T-helper 9 cell (primary cell): ENCODE measurements at places on chromosomes 3 and 15.
A peak's percentile ranks its signal among the peaks of the same experiment; 100 is the strongest.

DNA sequence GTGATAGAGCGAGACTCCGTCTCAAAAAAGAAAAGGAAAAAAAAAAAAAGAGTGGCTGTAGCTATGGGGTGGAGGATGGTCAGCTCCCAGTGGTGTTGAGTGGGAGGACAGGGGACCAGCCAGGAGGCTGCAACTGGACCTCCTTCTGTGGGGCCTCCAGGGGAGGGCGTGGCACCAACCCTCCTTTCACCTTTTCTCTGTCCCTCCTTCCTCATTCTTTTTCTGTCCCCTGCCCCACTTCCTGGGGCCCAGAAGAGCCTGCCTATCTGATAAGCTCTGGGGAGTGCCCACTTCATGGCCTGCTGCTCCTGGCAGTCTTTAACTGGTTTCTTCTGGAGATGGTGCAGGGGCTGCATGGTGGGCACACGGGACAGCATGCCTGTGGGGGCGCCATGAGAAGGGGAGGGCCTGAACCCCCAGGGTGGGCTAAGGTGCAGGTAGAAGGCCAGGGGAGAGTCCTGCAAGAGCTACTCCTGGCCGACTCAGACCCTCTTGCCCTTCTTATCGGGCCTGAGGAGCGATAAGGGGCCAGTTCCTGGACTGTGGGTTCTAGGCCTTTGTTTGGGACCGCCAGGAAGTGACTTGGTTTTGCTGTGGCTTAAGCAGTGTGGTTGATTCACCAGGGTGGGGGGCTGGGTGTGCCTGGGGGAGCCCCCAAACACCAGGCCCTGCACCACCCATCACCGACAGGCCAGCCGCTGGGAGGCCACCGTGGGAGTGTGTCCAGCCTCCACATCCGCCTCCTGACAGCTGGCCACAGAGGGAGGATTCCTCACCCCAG is 49.4 kb upstream of the FLNB start:
- no peak for DNase-seq

- peak; percentile 40 for DNase-seq
These were observed at the start of gene HAPLN3 for GRCh38 chr15:88894819-88895767. TSS of gene HAPLN3 (minus strand) at chr15:88895544. CDS start at chr15:88887298, 8,246 bp downstream.

- DNase-seq: no peak
These were observed 100.9 kb upstream of the ROBO2 start for GRCh38 chr3:76938962-76939361.

- no peak for DNase-seq
These were observed 300.4 kb downstream of the SV2B start for GRCh38 chr15:91400481-91400880.

GRCh38 chr3:113812854-113813253 is 25.7 kb upstream of the GRAMD1C start:
- no peak for DNase-seq

DNA sequence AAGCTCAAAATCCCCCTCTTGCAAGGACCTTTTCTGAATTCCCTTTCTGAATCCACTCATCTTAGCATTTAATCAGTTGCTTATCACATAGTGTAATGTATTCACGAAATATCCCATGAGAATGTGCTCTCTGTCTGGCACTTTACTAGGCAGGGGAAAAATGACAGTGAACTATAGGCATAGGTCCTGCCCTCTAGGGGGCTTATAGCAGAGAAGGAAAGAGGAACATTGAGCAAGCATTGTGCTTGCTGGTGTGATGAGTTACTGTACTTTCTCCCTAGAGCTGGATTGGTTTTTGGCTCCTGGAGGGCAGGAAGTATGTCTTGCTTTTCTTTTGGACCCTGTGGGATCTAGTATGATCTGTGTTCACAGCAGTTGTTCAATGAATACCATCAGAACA is 26.5 kb downstream of the DUOX2 start:
- DNase-seq: no peak

DNA sequence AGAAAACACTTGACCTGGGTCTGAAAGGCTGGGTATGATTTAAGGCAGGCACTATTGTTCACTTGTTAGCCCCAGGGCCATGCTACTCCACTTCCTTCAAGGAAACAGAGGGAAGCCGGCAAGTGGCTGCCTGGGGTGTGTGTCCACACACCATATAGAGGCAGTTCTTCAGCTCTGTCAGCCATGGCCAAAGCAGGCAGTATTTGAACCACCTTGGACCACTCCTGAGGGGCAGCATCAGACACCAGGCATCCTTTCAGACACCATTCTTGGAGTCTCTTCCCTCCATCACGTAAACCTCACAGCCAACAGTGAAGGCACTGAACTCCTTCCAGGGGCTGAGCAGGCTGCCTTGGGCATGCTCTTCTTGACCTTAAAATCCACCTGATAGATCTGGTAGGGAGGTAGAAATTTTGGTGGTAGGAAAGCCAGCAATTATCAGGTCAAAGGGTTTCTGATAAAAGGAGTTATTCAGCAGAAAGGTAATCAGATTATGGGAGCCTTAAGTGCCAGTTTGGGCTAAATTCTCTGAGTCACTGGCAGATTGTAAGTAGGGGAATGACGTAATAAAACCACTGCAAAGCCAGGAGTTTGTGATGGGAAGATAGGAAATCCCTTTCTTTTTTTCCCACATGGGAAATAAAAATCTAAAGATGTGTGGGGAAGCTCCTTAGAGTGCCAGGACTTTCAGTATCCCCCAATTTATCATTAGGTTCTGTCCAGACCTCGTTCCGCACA is 20.2 kb downstream of the TGFBR2 start:
- no peak for DNase-seq

- no peak for DNase-seq
These were observed 725.5 kb upstream of the ARRDC4 start for GRCh38 chr15:97234851-97235610.

DNA sequence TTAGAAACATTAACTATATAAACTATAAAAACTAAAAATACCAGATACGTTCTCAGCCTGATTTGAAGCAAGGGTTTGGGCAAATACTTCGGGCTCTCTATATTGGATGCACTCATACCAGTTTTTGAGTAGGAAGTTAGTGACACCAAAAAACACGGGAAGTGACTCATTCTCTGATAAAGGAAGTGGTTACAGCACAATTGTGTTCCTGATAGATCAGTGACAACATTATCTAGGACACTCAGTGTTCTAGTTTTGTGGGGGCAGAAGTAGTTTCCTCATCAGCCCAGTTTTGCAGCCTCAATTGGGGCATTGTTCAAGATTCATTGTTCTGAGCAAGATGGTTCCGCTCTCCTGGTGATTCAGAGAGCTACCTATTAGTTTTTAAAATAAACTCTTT is 469.6 kb upstream of the DPPA4 start:
- peak; percentile 4 for DNase-seq

GRCh38 chr3:170132335-170132734 is 49.2 kb downstream of the PHC3 start:
- no peak for DNase-seq

DNA sequence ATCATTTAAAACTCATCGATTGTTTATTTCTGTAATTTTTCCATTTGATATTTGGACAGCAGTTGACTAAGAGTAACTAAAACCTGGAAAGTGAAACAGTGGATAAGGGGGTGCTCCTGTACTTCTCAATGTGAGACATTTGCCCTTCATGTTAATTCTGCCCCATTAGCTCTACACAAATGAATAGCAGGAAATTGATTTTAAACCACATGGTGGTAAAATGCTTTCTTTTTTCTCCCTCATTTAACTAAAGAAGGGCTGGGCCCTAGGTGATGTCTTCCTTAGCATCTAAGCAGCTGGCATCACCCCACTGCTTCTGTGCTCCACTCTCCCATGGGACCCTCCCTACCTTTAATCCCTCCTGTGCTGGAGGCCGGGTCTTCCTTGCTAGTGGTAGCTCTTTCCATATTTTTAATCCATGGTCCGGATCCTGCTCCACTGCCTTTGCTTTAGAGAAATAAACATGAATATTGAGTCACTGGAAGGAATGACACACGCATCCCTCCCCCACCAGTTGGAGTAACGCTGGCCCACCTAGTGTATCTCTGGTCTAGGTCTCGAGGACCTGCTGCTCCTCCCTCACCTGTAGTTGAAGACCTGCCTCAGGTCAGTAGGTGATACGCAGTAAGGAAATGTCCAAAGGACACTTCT is 30.2 kb upstream of the LAMP3 start:
- DNase-seq: no peak

DNA sequence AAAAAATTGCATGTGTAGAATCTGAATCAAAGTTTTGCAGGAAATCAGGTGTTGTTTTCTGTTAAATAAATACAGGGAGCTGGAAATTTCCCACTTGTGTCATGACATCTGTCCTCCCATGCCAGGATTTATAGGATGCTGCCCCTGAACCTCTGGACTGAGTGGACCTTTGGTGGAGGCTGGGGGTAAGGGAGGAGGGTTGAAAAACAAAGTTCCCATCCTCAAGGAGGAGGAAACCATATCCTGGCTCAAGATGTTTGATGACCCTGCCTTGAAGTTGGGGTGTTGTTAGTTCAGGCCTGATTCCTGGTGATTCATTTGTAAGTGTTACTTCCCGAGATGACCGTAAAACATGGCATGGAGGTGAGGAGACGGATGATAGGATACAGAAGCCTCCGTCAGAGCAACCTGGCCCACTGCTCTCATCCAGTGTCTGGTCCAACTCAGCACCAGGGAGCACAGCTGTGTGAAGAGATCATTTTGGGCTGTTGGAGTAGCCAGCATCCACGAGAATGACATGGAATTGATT is 223.6 kb downstream of the CACNA2D3 start:
- DNase-seq: no peak

GRCh38 chr15:96320107-96320506 is 10.4 kb upstream of the NR2F2 start:
- DNase-seq: no peak

GRCh38 chr3:16378920-16379319 is 113.9 kb downstream of the OXNAD1 start:
- DNase-seq: no peak

- no peak for DNase-seq
These were observed 473 bp downstream of the FHIT start for GRCh38 chr3:61250784-61251173.

GRCh38 chr3:173711619-173712018 is 314.1 kb downstream of the NLGN1 start:
- DNase-seq: no peak

- no peak for DNase-seq
These were observed 35.9 kb upstream of the CMSS1 start for GRCh38 chr3:99781761-99782160.

GRCh38 chr15:49044002-49044401 is 2.2 kb downstream of the SECISBP2L start:
- DNase-seq: no peak

- no peak for DNase-seq
These were observed 158.6 kb downstream of the THSD4 start for GRCh38 chr15:71273731-71274447.

DNA sequence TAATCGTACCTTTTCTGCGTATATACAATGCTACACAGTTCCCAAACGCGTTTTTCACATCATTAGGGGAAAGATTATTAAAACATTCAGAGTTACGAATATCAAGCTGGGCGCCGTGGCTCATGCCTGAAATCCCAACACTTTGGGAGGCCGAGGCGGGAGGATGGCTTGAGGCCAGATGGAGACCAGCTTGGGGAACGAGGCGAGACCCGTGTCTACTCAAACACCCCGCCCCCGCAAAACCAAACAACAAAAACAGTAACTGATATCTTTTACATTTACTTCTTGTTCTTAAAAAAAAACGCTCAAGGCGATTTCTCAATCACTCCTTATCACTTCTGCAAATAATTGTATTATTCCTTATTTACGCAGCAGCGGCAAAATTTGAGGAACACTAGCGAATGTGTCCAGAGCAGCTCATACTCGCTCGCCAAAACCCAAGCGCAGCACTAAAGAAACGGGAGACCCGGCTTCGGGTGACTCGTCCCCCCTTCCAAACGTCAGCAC is 1.2 kb downstream of the ZBTB11 start:
- no peak for DNase-seq

DNA sequence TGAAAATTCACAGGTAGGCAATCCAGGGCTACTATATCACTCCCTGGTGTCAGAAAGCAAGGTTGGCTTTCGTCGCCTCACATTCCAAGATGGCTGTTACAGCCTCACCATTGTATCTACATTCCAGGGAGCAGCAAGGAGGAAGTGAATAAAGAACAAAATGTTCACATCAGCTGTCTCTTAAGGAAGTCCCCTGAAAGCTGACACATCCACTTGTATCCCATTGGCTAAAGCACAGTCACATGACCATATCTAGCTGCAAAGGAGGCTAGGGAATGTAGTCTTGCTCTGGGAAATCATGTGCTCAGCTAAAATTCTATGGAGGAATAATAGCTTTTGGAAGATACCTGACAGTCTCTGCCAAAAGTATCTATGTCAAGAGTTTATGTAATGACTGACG is 12.8 kb upstream of the GATA2 start:
- no peak for DNase-seq

- DNase-seq: no peak
These were observed 34.6 kb upstream of the AEN start for GRCh38 chr15:88586401-88587162.

GRCh38 chr3:61221759-61222362 is 29.4 kb downstream of the FHIT start:
- no peak for DNase-seq

DNA sequence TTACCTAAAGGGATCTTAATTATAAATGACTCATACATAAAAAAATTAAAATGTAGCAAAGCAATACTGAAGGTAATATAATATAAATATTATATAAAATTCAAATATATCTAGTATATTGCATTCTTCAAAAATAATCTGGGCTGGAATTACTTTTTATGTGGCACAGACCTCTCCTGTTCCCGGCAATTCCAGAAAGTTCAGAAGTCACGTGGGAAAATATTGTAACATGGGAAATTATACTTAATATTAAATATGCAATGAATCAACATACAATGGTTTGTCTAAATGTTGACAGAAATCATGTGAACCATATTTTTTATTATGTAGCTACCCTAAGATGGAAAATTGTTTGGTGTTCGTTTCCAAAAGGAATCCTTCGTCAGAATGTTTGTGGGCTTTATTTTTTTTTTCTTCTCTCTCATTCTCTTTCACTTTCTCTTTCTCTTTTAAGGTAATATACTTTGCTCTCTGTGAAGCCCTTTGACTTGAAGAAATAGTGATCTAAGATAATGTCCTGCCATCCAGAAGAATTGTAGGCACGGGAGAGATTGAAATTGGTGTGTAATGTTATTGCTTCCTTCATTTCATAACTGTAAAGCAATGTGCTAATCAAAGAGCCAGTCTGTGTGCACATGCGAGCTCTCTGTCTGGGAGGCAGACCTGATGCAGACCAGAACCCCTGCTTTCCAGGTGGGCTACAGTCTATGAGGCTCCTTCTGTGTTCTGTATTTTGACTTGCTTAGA is 559.4 kb downstream of the NR2F2 start:
- no peak for DNase-seq

- no peak for DNase-seq
These were observed 20.3 kb downstream of the LRCH3 start for GRCh38 chr3:197811343-197811742.

DNA sequence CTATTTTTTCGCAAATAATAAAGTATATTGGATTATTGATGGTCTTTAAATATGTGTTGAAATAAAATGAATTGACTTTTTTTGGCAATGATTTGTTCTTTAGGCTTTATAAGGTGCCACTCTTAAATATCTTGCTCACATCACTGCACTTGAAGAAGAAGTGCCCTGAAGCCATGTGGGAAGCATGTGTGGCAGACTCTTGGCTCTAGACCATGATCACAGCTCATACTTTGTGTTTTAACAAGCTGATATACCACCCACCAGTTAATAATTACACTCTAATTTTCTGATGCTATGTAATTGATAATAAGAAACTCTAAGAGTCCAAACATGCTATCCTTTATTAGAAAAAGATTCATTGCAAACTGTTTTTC is 52.1 kb upstream of the TGFBR2 start:
- DNase-seq: no peak

- DNase-seq: no peak
These were observed 3.4 kb downstream of the DENND6A start for GRCh38 chr3:57689367-57690053.
